ENCODE measurements at places on chromosomes 6 and 20.

- DNase-seq, result no peak
Measured at GRCh38 chr6:38364127-38364526, 275.6 kb downstream of the BTBD9 start.

- no peak for DNase-seq
Measured at GRCh38 chr6:165906-166305, 126.4 kb upstream of the DUSP22 start.

DNA sequence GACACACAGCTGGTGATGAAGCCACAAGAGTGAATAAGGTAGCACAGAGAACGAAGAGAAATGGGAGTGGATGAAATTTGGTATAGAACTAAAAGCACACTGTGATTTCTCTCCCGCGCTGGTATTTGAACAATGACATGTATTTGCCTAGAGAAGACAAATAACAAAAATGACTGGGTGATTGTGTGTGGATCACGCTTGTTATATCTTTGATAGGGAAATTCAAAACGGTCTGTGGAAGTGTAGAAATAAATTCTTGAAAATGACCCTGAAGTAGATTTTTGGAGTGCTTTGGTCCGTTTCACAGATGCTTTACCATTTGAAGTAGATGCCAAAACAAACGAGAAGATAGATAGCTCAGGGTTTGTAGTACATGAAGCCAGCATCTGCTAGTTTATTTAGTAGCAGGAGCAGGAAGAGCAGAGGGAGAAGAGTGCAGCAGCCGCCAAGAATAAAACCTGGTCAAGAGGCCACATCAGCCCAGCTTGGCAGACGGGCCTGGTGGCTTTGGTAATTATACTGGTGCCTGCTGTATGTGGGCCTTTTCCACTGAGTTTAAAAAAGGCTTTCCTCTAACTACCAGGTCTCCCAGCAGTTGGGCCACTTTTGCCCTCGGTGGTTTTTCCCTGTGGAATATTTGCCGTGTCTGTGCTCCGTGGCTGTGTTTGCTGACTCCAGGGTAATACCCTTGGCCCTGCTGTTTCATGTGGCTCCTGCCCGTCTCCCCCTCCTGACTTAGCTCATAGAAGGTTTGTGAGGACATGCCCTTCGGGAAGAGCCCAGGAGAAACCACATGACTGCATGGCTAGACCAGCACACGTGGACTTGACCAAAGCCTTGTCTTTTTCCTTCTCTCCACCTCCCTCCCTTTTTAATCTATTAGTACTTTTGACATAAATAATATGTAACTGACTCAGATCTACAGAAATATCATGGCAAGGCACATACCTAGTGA lies 294.0 kb downstream of the SOX4 start:
- no peak for DNase-seq

DNA sequence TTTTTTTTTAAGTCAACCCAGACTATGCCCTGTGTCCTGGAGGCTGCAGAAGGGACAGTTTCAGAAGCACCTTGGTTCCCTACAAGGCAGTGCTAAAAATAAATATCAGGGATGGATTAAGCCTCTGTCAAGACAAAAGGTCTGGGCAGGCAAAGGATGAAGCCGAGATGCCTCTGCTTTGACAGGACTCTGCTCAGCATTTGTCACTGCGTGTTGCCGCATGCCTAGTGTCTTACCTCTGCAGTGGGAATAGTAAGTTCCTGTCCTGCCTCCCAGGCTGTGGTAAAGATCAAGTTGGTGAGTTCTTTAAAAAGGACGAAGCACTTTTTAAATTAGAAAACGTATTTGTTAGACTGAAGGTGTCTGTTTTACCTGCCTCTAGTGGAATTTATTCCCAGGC lies 15.1 kb downstream of the AAR2 start:
- no peak for DNase-seq

DNA sequence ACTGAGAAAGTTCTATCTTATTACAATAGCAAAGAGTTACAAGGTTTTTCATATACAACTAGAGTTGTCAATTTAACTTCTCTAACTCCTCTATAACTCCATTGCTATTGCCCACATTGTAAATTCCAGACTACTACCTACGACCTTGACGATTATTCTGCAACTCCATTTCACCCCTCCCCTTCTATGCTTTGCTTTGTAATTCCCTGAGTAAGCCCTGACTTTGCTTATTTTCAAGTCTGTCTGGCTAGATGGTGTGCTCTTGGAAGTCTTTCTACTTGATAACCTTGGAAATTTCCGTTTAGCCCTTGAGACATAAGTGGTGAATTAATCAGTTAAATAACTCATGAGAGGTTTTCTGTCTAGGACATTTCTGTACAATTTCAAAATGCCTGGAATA lies 161.4 kb downstream of the C6orf58 start:
- DNase-seq, result no peak

GRCh38 chr6:28738396-28738765 lies 185.4 kb downstream of the TRIM27 start:
- no peak for DNase-seq

DNA sequence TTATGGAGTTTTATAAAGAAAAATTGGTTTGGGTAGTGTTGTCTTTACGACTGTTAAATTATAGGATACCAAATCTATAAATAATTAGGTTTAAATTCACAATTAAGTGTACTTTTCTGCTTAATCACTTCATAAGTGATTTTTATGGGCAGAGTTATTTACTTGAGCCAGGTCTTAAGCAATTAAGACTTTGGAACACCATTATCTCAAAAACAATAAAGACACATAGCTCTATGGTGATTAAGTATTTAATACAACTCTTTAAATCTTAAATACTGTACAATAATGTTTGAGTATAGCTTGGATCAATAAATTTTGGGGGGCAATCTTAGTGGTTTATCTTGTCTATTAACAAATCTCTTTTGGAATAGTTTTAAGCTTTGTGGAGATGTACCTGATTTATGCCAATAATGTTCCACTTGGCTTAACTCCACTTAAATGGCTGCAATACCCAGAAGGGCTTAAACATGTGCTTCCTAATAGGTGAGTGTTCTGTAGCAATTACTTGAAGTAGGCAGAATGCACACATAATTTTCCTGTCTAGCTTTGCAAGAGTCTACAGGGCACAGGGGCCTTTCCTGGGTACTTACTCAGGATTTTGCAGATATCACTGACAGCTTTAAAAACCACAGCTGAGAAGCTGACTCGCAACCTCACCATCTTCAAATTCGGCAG lies 7.5 kb downstream of the FERMT1 start:
- no peak for DNase-seq

DNA sequence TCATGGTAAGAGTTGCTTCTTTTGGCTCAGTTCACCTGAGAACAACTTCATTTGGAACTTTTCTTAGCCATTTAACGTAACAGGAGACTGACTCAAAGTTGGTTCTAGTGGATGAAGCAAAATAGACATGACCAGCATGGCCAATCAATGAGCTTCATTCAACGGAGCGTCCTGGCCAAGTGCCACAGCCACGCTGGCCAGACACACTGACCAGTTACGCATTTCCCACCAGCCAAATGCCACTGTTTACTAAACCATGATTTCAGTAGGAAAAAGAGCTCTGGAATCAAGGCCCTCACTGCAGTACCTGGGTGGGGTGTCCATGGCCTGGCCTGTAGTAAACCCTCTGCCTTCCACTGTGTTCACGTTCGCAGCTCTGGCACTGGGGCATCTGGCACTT lies 80.4 kb downstream of the POPDC3 start:
- no peak for DNase-seq

- DNase-seq, result no peak
Measured at GRCh38 chr6:83047065-83047754, 18.4 kb downstream of the UBE3D start.

GRCh38 chr6:143465546-143465945 lies 14.9 kb downstream of the PEX3 start:
- DNase-seq, result no peak

GRCh38 chr6:25017932-25018567 lies 82.3 kb upstream of the RIPOR2 start:
- DNase-seq, result peak; percentile 64

DNA sequence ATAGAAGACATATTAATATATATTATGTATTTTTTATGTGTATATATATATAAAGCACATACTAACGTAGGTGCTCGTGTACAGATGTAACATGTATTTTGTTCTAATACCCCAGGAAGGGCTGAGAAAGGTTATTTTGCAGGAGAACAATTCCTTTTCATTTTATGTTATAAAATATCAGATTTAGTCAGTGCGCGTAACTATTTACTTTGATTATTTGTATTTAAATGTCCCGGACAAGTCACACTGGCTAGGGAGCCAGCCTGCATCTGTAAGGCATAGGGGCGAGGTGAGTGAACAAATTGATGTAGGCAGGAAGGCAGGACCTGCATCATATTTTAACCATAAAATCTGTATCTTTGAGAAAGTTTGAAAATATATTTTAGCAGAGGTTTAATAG lies 74.1 kb downstream of the BMP7 start:
- DNase-seq, result no peak

- no peak for DNase-seq
Measured at GRCh38 chr6:139152088-139152891, 17.4 kb downstream of the HECA start.

GRCh38 chr20:6040958-6041807 lies 12.7 kb downstream of the LRRN4 start:
- DNase-seq, result no peak

DNA sequence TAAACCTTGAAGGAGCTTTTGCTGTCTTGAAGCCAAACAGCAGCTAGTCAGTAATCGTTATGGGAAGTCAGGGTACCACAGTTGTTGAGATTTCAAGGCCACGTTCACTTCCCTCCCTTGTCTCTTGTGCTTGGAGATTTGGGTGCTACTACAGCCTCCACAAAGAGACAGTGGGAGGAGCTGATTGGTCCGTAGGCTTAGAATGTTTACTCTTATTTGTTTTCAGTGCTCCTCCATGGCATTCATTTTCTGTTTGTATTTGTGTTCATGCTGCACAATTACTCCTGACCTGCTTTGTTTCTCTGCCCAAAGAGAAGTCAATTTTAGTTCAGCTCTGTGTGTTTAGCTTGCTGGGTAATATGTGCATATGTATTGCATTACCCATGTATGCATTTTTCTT lies 147.7 kb downstream of the PRL start:
- DNase-seq, result no peak

DNA sequence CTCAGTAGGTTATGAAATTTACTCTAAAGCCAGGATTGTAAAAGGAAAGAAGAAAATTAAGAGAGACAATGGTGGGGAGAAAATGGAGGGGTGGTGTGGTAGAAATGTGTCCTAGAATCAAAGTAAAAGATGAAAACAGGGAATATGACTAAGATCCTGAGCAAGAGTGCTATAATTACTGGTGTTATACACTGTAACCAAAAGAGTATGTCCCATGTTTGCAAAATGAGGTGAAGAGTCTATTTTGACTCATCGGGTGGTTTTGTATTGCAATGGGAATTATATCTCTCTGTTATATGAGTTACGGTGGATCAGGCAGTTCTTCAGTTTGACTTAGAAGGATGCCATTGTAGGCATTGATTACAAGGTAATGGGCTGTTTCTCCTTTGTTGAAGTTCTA lies 8.5 kb downstream of the L3MBTL3 start:
- DNase-seq, result no peak

DNA sequence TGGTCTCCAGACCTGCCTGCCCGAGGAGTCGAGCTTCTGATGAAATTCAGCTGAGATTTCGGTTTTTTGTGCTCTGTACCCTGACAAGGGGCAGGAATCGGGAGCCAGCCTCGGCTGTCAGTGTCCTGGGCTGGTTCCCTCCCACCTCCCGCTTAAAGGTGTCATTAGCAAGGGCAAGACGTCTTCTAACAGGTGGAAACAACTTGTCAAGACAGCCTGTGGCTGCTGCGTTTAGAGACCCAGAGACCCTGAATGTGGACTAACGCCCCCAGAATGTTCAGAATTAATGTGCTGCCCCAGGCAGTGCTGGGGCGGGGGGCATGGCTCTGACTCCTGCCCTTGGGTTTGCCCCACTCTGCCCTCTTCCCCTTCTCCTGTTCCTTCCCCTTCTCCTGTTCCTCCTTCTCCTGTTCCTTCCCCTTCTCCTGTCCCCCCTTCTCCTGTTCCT lies 69.7 kb downstream of the PHACTR3 start:
- DNase-seq, result no peak

DNA sequence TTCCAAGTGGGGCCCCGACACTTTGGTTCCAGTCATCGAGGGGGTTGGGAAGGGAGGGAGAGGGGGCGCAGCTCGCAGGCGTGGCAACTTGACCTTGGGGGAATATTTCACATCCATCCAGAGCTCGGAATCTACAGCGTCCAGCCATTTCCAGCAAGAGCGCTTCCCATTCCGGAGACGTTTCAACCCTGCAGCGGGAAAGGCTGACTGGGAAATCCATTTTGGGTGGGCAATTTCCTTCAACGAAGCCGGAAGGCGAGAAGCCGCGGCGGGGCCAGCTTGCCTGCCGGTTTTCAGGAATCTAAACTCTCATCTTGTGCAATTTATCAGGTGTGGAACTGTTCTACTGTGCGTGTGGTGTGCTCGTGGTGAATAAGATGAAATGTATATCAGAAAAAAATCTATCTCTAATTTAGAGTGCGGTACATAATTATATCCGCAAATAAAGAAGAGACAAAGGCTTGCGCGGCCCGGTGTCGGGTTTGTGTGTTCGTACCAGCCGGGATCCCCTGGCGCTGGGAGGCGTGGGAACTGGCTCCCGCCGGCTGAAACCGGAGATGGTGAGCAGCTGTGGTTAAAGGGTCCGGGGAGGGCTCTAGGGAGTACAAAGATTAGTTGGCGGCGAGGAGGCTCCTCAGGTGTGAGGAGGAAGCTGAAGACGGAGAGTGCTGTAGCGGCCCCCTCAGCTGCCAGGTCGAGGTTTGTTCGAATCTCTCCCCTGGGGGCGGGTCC lies 4.8 kb downstream of the SLC32A1 start:
- no peak for DNase-seq

DNA sequence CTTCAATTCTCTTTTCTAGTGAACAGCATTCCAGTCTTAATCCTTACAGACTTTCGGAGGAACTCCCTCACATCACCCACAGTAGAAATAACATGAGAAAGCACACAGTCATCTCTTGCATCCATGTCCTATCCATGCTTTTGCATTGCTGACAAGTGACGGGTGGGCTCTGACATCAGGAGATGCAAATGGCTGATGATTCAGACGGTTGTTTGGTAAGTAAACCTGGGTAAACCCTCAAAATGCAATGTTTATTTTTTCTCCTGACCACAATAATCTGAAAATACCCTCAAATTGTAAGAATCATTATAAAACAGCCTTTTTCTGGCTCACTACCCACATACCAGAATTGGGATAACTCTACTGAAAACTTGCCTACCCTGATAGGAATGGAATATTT lies 792.0 kb downstream of the MAFB start:
- DNase-seq, result no peak

DNA sequence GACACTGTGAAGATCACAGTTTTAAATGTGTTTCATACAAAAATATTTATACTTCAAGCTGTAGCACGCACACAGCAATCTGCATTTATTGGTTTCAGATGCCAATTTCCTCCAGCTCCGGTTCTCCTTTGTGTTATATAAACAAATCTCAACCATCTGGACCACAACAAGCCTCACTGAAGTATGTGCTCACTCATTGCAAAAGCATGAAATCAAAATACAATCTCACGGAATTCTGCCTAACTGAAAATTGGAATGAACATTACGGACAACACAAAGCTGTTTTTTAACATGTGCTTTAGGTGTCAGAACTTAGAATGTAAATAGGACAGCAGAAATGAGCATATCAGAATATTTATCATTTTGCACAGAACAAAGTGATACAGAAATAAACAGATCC lies 38.0 kb downstream of the RCAN2 start:
- DNase-seq, result no peak

- no peak for DNase-seq
Measured at GRCh38 chr20:53129563-53129962, 157.4 kb downstream of the TSHZ2 start.

Data from stimulated activated CD4-positive, alpha-beta T cell treated with anti-CD3 and anti-CD28 coated beads, Interleukin-4, amount 100 ng/mL, for 48 hours (primary cell).